Activated T-cell treated with anti-CD3 and anti-CD28 coated beads, Interleukin-2, amount 50 U/mL, for 48 hours (primary cell): ENCODE measurements at places on chromosomes 13 and 19.

GRCh38 chr19:42068756-42069571 is 1.0 kb downstream of the GRIK5 start:
- no peak for DNase-seq

DNA sequence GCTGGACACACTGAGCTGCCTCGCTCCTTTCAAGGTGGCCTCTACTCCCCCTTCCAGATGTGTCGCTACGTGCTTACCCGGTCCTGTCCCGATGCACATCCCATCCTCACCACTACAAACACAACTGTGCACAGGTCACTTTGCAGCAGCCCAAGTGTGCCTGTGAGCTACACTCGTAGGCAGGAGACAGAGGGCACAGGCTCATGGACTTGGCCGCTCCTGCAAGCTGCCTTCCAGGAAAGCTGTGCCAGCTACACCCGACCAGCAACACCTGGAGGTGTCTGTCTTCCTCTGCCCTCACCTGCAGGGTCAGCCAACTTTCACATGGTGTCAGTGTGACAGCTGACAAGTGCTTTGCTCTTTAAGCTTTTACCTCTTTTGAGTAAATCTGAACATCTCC is 15.4 kb downstream of the CARS2 start:
- no peak for DNase-seq

- no peak for DNase-seq
Measured at GRCh38 chr13:26500618-26501320, 56.7 kb upstream of the WASF3 start.

DNA sequence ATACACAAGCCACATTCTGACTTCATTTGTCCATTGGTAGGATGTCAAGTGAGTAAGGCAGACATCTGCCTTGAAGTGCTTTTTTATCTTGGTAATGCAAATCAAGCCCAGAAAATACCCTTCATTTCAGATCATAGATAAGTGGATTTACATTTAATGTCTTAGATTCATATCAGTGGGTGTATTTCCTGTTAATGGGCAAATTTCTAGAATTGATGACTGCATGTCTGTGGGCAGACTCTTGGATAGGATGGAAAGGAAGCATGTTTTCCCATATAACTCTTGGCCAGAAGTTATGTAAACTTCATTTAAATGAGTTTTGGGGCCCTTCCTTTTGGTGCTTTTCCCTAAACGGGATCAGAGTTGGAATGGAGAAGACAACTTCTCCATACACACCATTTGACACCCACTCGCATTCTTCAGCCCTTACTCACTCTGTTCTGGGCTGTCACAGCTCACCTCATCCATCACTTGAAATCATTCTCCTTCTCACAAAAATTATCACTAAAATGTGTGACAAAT is 154.6 kb downstream of the FLT1 start:
- no peak for DNase-seq

GRCh38 chr19:49581007-49581508 is at the start of gene PRRG2:
PRRG2 (plus strand) TSS chr19:49581316; CDS start chr19:49583220, 1,904 bp downstream.
- DNase-seq, result no peak

DNA sequence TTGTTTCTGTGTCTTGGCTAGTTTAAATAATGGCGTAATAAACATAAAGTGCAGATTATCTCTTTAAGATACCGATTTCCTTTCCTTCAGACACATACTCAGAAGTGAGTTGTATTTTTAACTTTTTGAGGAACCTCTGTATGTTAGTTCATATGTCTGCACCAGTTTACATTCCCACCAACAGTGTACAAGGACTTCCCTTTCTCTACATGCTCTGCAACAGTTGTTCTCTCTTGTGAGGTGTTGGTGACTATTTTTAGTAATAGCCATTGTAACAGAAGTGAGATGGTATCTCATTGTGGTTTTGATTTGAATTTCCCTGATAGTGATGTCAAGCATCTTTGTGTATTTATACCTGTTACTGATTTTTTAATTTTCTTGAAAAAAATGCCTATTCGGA is 418.6 kb downstream of the UQCRFS1 start:
- no peak for DNase-seq

DNA sequence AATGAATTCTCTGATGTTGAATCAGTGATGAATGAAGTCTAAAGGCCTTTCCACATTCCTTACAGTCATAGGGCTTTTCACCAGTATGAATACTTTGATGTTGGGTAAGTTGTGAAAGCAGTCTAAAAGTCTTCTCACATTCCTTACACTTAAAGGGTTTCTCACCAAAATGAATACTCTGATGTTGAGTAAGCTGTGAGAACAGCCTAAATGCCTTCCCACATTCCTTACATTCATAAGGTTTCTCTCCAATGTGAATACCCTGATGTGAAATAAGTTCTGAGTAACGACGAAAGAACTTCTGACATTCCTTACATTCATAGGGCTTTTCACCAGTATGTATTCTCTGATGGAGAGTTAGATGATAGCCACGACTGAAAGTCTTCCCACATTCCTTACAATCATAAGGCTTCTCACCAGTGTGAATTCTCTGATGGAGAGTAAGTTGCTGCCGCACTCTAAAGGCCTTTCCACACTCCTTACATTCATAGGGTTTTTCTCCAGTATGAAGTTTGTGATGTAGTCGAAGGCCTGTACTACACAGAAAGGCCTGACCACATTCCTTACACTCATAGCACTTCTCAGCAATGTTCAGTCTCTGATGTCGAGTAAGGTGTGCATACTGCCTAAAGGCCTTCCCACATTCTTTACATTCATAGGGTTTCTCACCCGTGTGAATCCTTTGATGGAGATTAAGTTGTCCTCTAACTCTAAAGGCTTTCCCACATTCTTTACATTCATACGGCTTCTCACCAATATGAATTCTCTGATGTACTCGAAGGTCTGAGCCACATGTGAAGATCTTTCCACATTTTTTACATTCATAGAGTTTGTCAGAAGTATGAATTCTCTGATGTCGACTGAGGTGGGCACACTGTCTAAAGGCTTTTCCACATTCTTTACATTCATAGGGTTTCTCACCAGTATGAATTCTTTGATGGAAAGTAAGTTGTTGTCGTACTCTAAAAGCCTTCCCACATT is 19.9 kb downstream of the ZFP30 start:
- no peak for DNase-seq

DNA sequence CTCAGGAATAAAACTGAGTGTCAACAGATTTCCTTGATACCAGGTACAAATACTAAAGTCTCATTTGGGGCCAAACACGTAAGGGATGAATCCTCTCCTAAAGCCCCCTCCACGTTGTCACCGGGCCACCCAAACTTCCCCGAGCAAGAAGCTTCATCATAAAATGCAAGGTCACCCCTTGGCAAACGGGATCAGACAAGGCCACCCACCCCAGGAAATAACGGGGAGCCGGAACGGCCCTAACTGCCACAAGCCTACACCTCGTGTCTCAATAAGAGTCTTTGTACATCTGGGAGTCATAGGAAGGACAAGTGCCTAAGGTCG is 717 bp downstream of the EEF2 start:
- DNase-seq, result no peak

DNA sequence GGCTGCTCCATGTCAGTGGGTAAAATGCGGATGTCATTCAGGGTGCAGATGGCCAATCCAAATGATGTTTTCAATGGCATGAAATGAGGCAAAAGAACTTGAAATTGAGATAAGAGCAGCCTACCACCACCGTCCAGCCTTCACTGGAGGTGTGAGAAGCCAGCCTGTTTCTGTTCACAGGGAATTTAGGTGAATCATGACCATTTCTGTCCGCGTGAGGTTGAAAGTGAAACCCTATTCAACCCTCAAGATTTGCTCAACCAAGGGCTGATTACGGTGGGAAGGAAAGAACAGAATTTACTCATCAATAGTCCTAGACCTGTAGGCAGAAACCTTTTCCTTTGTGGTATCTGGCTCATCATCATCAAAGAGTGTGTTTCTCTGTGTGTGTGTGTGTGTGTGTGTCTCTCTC is 370.7 kb downstream of the COG6 start:
- peak; percentile 77 for DNase-seq

DNA sequence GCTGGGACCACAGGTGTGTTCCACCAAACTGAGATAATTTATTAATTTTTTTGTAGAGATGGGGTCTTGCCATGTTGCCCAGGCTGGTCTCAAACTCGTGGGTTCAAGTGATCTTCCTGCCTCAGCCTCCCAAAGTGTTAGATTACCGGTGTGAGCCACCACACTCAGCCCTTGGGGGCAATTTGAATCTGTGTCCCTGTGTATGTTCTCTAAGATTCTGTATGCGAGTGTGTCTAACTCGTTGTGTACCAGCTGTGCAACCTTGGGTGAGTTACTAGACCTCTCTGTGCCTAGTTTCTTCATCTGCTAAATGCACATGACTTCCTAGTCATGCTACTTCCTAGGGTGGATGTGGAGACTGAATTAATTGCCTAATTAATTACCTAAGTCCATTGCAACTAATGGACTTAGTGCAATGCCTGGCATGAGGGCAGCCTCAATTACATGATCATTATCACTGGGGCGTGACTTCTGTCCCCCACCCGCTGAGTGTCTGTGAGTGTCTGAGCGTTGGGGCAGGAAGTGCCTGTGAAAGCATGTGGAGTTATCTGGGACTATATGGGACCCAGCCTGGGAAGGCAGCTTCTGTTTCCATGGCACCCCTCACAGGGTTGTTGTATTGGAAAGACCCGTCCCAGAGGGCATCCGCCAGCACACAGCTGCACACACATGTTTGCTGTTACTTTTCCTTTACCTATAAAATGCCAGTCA is 1.8 kb upstream of the NCCRP1 start:
- no peak for DNase-seq

GRCh38 chr13:94829185-94829836 is 117.0 kb upstream of the SOX21 start:
- DNase-seq, result no peak

- DNase-seq, result peak; percentile 95
Measured at GRCh38 chr13:110715395-110716246, 2.1 kb downstream of the ING1 start.

GRCh38 chr19:56594446-56594782 is 688 bp upstream of the ZNF71 start:
- DNase-seq, result no peak

- DNase-seq, result no peak
Measured at GRCh38 chr19:38908911-38909310, 3.1 kb downstream of the CCER2 start.

- DNase-seq, result no peak
Measured at GRCh38 chr13:79386125-79386826, 19.8 kb downstream of the RBM26 start.

GRCh38 chr19:18605196-18605545 is 1.4 kb downstream of the CRLF1 start:
- DNase-seq, result no peak

DNA sequence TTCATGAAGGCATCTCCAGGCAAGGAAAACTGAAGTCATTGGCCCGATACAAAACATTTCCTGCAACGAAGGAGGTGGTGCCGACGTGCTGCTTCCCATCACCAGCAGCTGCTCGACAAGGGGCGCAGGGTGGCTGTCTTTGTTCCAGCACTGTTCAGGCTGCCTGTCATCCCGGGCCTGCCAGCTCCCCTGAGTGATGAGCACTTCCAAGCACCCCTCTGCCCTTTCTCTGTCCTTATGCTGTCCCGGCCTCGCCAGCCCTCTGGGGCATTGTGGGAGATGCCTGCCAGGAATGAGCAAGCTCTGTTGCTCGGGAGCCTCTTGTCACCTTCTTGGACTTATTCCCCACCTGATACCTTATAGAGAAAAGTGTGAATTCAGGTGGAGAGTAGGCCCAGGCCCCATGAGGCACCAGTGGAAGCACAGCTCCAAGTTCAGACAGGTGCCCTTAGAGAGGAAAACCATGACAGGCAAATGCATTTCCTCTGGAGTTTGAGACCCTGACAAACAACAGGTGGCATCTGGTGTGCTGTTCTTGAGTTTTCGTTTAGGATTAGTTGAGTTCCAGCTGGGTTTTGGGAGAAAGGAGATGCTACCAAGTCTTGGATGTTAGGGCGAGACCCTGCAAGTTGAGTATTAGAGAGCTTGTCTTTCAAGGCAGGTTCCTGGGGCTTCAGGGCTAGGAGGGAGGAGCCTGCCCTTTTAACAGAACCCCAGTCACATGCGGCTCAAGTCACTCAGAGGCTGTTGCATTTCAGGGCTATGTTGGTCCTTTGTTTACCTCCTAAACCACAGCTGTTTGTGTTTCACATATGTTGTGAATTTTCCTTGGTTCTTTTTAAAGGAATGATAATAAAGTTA is 21.4 kb downstream of the BBC3 start:
- DNase-seq, result no peak

- DNase-seq, result no peak
Measured at GRCh38 chr13:34410678-34411077, 531.4 kb upstream of the NBEA start.

GRCh38 chr13:54415753-54416366 is 1387.2 kb downstream of the OLFM4 start:
- DNase-seq, result no peak

- no peak for DNase-seq
Measured at GRCh38 chr19:28358633-28359032, 854.3 kb downstream of the UQCRFS1 start.

DNA sequence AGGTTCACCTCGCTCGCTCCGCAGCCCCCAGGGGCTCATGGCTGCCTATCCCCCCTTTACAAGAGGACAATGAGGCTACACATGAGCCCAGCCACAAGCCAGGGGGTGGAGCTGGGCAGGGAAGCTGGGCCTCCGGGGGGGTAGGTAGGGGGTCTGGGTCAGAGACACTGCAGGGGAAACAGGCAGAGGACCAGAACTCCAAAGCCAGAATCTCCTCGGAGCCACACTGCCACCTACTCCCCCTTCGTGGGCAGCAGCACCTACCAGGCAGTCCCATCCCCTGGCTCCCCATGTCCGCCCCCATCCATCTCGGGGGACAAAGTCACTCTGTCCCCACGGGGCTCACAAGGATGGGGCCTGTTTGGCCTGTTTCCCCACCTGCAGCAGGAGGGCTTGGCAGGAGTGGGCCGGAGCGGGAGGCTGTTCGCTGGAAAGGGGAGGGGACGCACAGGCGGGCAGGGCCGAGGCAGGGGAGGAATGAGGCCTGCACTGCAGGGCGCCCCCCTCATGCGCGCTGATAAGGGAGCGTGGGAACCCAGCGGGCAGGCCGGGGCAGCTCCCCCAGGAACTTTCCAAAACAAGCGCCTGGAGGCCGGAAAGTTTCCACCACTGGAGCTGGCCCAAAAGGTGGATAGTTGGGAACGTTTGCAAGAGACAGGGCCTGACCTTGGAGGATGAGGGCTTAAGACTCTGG is 545 bp upstream of the ISYNA1 start:
- DNase-seq, result no peak

GRCh38 chr19:16887353-16888265 is 1.2 kb upstream of the F2RL3 start:
- no peak for DNase-seq

GRCh38 chr19:53467485-53468262 is at the start of gene ZNF813:
ZNF813 (plus strand) TSS chr19:53467733; CDS start chr19:53483823, 16,090 bp downstream.
- peak; percentile 98 for DNase-seq

GRCh38 chr13:72290962-72291681 is 424.1 kb upstream of the DACH1 start:
- DNase-seq, result no peak

DNA sequence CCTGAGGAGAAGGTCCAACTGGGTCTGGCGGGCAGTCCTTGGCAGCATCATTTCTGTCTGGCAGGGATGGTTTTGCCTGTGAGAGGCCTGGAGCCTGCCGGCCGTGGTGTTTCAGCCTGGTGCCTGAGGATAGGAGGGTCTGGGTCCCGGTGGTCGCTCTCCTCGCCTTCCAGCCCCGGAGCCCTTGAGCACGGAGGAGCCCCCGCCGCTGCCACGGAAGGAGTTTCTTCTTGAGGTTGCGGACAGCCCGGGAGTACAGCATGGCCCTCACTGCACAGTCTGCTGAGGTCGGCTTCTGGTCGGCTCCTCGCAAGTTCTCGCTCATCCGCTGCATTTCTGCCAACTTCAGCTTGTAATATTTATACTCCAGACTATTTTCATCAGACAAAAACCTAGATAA is 23.4 kb downstream of the SUGP2 start:
- no peak for DNase-seq

GRCh38 chr13:98144027-98144741 is 1.3 kb downstream of the FARP1 start:
- DNase-seq, result peak; percentile 16
